ENCODE measurements at places on chromosomes 1 and 21.

- no peak for DNase-seq
These were observed 348.8 kb downstream of the PTBP2 start for GRCh38 chr1:97070376-97070775.

- DNase-seq: no peak
These were observed 6.3 kb downstream of the BTG2 start for GRCh38 chr1:203311368-203312301.

GRCh38 chr1:15764890-15765289, 6.3 kb downstream of the FBLIM1 start:
- DNase-seq: no peak

DNA sequence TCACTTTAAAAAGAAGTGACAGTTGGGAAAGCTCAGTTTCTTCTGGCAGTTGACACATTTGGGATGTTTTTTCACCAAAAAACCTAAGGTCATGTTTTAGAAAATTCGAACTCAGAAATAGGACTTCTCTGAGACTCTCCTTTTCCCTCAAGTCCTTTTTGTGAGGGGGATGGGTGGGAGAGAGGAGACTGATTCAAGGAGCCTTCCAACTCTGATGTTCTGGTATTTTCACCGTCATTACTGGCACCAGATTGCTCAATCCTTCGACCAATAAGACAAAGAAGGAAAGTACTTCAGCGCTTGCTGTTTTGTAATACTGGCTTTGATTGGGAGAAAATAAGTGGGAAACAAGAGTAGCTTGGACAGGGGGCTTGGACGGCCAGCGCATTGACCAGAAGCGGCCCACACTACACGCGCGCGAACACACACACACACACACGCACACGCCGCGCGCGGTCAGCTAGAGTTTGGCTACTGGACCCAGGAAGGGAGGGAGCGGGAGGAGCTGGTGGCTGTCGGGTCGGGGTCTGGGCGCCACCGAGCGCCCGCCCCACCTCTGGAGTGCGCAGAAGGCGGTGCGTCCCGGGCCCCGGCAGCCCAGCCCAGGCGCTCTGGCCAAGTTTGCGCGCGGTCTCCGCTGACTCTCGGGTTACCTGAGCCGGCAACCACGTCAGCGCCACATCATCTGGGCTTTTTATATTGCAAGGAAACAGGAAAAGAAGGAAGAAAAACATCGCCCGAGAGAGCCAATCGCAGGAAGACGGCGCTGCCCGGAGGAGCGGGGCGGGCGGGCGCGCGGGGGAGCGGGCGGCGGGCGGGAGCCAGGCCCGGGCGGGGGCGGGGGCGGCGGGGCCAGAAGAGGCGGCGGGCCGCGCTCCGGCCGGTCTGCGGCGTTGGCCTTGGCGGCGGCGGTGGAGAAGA, at the start of gene KCNK1:
Gene KCNK1, plus strand, starts transcription at position 855 of the 921 bp plus-strand sequence. Its CDS starts 66 bp downstream, at position 921.
- DNase-seq: peak; percentile 13

- no peak for DNase-seq
These were observed 845.4 kb upstream of the ADAMTS5 start for GRCh38 chr21:27812279-27812678.

GRCh38 chr1:48853006-48853405, 76.3 kb upstream of the BEND5 start:
- no peak for DNase-seq

DNA sequence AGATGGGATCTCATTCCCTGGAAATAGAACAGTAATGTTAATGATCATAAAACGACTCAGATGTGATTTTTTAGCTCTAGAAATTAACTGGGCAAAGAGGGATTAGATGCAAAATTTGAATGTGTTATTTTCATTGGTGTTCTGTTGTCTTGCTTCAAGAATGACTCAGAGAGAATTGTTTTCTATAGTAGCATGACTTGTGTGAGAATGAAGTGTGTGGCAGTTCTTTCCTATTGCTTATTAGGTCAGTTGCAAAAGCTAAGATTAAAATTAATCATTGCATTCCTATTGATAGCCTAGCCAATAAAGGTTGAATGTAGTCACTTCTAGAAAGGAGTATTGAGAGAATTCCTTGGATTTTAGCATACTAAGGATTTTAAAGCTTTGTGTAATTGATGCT, 22.9 kb downstream of the SPEN start:
- DNase-seq: no peak

- peak; percentile 13 for DNase-seq
These were observed 25.0 kb upstream of the SYDE2 start for GRCh38 chr1:85225624-85226380.

DNA sequence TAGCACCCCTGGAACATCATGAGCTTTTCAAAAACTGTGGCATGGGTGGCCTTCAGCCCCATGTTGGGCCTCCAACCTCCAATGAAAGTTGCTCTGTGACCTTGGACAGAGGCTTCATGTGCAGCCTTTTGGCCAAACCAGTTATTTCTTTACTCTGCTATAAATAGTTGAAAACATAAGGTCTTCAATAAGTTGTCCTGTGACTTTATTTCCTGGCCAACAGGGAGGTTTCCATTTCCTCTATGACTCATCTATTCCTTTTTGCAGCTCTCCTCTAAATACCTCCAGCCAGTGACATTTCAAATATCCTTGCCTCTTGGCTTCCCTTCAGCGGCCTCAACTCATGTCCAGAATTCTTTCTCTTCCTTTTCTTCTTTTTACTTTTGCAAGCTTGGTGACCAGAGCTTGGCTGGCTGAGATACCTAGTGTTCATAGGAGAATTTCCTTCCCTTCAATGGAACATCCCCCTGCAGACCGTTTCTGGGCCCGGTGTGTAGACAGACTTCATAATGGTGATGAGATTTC, 22.7 kb upstream of the TRIM67 start:
- DNase-seq: no peak

DNA sequence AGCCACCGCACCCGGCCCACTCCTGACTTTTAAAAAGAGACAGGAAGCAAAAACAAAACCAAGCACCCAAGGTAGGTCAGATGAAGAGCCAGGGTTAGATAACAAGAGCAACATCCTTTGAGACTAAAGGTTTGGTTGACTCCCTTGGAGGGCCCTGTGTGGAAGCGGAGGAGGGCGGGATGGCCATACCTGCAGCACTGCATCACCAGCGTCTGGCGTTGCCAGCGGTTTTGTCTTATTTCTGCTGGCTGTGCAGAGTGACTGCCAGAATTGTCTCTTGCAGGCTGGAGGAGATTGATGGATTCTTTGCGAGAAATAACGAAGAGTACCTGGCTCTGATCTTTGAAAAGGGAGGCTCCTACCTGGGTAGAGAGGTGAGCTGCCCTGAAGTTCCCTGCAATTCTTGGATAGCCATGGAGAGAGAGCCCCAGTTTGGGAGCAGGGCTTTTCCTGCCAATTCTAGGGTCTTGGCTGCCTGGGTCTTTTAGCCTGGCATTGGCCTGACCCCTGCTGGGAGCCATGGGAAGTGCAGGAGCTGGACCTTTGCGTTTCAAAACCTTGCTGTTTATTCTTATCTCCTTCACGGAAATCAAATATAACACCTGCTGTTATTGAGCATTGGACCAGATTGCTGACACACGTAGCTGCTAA, 24.0 kb downstream of the QSOX1 start:
- peak; percentile 18 for DNase-seq

- no peak for DNase-seq
These were observed 4.7 kb downstream of the GALE start for GRCh38 chr1:23795676-23796465.

Measured in NCI-H748 treated with DMSO at 0.1 percent for 48 hours (cell line).